ENCODE measurements at places on chromosomes 1 and 21. TPM values are rescaled to one million over a fixed set of nuclear protein-coding genes. Genes with fewer than 3 reads are reported as not detected.

Gene FNDC5
- 105 TPM for total RNA-seq

Gene OLFM3
- not detected for total RNA-seq

Gene PIGC
- total RNA-seq, result 15.4 TPM

Gene RNU1-1
- total RNA-seq, result 6,072 TPM

Gene ALPL
- 10.2 TPM for total RNA-seq

Gene KCNJ9
- 0.05 TPM for total RNA-seq

Gene SPATC1L
- 7.0 TPM for total RNA-seq

Gene BSND
- total RNA-seq, result not detected

Gene LAD1
- total RNA-seq, result 2.0 TPM

Gene ATF3
- 20.0 TPM for total RNA-seq

Gene MROH9
- total RNA-seq, result not detected

DNA sequence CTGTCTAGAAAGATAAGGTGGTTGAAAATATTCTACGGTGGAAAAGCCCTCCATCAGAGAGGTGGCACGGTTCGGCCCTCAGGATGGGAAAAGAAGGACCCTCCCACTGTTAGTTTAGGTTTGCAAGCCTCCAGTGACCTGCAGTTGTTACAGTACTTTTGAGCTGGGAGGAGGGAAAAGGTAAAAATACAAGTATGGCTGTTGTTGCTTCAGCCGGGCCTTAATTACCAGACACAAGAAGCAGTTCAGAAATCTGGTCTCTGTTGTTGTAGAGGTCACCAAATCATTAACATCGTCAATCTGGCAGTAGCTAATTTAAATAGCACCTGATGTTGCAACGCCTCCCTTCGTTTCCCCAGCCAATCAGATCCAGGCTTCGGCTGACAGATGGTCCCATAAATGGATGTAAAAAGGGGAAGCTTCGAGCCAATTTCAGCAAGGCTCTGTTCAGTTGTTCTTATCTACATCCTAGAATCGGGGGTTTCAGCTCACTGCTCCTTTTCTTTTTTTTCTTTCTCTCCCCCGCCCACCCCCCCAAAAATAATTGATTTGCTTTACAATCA, at the start of gene ELAVL4:
TSS of gene ELAVL4 (plus strand) at position 424 of the 563 bp plus-strand sequence. CDS start 270 bp downstream, outside the sequence.
- DNase-seq, result no peak

- DNase-seq, result no peak
These were observed 157.2 kb downstream of the KAZN start for GRCh38 chr1:14755518-14756252.

DNA sequence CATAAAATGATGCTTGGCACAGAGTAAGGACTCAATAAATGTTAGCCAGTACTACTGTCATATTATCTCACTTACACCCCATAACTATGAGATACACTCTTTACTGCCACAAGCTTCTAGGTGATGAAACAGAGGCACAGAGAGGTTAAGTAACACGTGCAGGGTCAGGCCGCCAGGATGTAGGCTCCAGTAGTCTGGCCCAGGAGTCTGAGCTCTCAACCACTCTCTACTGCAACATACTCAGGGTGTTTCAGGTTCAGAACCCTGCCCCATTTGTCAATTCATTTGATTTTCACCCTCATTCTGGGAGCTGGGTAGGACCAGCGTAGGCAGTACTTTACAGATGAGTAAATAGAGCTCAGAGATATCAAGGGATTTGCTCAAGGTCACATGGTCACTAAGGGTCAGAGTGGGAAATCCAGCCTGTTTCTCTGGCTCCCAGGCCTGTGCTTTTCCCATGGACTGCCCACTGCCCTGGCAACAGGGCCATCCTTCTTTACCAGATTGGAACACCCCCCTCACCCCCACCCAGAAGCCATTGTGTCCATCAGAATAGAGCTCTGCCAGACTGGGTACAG, 21.2 kb downstream of the IQGAP3 start:
- DNase-seq, result no peak

DNA sequence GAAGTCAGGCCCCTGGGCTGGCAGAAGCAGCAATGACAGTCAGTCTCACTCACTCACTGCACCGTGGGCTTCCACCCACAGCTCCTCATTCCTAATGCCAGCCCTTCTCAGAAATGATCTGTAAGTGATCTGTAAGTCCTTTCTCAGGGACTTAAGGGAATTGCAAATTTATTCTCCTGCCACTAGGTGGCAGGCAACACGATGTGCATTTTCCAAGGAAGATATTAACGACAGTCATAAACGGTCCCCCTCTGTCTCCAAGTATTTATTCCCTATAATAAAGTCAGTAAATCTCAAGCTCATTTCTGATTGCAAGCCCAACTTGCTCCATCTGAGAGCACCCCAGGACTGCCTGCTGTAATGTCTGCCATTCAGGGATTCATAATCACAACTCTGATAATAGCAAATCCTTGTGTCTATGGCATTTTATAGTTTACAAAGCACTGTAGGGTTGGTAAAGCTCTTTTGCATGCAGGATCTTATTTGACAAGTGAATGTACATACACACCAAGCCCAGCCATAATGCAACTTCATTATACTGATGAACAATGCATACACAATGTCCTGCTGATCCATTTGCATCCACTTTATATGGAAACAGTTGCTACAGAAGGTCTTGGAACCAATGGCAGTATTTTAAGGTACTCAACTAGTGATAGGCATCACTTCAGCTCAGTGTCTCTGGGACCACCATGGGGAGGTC, 380.5 kb upstream of the CAMK1G start:
- DNase-seq, result no peak

DNA sequence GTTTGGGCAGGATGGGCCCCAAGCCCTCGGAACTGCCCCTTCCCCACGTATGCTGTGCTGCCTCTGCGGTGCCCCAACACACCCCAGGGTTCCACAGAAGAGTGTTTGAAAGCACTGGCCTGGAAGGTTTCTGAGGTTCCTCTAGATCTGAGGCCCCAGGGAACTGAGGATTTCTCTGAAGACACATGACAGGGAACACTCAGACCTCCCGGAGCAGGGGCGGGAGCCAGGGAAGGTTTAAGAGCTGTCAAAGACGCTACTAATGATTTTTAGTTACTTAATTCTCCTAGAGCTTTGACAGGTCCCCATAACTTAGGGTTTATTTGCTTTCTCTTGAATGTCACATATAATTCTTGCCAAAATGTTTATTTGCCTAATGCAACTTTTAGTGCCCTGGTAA, 212.3 kb upstream of the GRIK3 start:
- DNase-seq, result no peak

GRCh38 chr21:36437745-36438128, 42.2 kb downstream of the CLDN14 start:
- no peak for DNase-seq

DNA sequence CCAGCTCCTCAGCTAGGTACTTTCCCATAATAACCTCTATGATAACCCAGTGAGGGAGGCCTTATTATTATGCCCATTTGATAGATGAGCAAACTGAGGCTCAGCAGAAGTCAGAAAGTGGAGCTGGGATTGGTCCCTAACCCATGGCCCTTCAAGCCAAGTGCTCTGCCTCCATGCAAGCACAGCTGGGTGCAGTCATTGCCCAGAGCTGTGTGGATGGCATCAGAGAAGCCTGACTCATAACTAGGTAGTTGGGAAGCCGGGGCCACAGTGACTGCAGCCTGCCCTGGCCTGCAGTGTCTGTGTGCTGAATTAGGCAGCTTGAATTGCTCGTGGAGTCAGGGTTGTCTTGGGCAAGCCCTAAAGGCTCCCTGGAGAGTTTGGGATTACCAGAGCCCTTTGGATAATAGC, 89.9 kb upstream of the SLC2A1 start:
- no peak for DNase-seq

DNA sequence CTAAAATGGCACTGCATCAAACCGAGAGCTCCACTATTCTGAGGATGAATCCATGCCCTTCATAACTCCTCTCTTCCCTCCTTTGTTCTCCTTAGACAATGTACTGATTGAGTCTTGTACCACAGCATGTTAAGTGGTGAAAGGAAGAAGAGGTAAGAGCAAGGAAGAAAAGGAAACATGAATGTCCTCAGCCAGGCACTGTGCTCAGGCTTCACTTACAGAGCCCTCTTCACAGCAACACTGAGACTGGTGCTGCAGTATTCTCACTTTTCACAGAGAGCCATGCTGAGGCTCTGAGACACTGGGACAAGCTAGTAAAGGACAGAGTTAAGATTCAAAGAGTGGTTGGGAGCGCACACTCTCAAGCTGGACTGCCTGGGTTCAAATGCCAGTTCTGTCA, 143.5 kb downstream of the AKT3 start:
- no peak for DNase-seq

DNA sequence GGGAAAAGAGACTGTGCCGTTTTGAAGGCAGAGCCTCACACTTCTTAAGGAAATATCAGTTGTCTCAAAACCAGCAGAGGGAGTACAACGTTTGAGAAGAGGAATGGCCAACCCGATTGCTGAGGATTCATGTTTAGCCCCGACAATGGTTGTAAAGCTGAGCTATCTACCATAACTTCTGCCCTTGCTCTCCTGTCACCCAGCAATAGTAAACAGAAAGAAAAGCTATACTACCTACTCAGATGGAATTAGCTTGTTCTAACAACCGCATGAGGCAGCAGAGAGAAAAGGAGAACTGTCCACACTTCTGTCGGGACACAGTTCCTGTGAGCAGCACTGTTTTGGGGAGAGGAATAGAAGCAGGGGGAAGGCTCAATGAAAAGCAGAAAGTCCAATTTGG, 91.2 kb downstream of the SLC45A1 start:
- no peak for DNase-seq

- DNase-seq, result no peak
These were observed 30.3 kb upstream of the RGS16 start for GRCh38 chr1:182634306-182635072.

DNA sequence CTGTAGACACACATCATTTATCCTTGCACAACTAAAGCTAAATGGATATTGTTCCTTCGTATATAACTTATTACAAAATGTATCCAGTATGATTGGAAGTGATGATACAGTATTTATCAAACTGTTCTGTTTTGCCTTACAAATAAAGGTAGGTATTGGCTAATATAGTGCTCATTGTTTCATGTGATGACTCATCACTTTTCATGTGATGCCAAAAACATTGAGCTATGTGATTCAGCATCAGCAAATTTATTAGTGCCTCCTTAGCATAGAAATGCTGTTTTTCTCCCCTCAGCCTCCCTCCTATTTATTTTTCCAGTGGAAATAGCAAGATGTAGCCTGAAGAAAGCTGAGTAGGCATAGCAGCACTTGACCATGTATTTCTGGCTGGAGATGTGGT, 228.6 kb upstream of the LYPLAL1 start:
- DNase-seq, result no peak

- DNase-seq, result no peak
These were observed 193.4 kb downstream of the OMA1 start for GRCh38 chr1:58353168-58353567.

- no peak for DNase-seq
These were observed 1.5 kb upstream of the TTC24 start for GRCh38 chr1:156578055-156578454.

GRCh38 chr1:51252366-51252765, 16.3 kb downstream of the RNF11 start:
- DNase-seq, result no peak

- DNase-seq, result no peak
These were observed 3.8 kb downstream of the DYRK1A start for GRCh38 chr21:37370152-37371040.

DNA sequence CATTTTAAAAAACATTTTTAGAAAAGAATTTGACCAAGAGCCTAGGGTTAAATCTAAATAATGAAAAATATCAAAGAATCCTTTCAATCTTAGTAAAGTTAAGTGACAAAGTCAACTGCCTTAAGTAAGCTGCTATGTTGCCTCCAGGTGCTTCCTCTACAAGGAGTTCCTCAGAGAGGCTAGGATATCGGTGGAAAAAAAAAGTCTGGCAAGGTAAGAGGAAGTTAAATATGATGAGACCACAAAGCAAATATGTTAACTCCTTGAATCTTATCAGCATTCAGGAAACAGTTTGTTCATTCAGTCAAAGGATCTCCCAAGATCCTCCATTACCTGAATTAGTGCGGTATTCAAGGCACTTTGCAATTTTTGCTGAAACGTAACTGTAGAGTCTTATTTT, 563.5 kb downstream of the PTPRC start:
- no peak for DNase-seq

GRCh38 chr1:241611063-241611462, 29.1 kb downstream of the CHML start:
- DNase-seq, result no peak

DNA sequence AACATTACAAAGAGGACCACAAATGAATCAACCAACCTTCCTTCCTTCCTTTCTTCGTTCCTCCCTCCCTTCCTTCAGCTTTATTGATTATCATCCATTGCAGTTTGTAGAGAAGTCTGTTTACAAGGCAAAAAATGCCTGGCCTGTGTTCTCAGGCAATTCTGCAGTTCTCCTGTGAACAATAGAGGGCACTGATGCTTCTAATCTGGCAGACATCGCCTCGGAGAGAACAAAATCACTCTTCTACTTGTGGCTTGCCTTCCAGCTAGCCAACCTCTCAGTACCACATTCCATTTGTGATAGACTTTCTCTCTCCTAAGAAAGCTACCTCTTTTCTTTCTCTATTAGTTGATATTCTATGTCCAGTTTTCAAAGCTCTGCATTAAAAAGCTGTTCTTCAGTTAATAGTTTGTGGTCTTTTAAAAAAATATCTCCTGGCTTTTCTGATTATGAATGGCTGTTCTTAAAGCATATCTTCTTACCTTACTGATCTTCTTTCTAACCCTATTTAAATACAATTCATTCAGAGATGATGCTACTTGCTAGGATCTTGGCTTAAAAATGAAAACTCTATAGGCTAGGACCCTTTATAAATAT, 26.9 kb upstream of the ESRRG start:
- DNase-seq, result no peak

DNA sequence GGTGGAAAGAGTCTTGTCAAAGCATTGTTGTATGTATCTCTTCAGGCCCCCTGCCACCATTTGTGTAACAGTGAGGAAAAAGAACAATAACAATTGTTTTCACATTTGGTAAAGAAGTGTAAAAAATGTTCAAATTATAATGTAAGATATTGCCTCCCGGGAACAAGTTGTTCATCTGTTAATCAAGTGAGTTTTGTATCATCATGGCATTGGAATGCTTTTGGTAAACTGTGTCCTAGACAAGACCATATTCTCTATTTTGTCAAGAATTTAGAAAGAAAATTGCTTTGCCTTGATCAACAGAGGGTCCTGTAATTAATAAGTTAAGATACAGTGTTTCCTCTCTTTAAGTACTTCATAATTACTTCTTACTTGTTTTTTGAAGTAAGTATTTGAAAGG, 692.0 kb upstream of the NR5A2 start:
- no peak for DNase-seq

DNA sequence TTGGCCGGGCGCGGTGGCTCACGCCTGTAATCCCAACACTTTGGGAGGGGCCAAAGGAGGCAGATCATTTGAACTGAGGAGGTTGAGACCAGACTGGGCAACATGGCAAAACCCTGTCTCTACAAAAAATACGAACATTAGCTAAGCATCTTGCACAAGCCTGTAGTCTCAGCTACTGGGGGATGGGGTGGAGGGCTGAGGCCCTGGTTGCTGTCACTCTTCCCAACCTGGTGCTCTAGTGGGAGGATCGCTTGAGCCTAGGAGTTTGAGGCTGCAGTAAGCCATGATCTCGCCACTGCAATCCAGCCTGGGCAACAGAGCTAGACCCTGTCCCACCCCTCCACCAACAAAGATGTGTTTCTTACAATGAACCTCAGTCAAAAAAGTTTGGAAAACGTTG, 2.8 kb downstream of the PHGDH start:
- DNase-seq, result no peak
